Muscle of leg (tissue), 16 donors: ENCODE measurements at places on chromosomes 7 and 10. TPM values are rescaled to one million over a fixed set of nuclear protein-coding genes. Genes with fewer than 3 reads are reported as not detected.

Gene GIMAP5
- 11.6 TPM for total RNA-seq

Gene PALD1
- 15.9 TPM for total RNA-seq

Gene HIBADH
- total RNA-seq: 24.9 TPM

Gene GNG11
- total RNA-seq: 34.5 TPM

Gene NRP1
- total RNA-seq: 107 TPM

Gene SNCG
- 7.4 TPM for total RNA-seq

Gene NXPH1
- total RNA-seq: not detected

Gene EMX2
- 5.7 TPM for total RNA-seq
